Activated CD4-positive, alpha-beta T cell treated with anti-CD3 and anti-CD28 coated beads, Interleukin-2, amount 10 ng/mL, durations not matched to agents 24 days and 14 days (primary cell): ENCODE measurements at places on chromosomes 3 and 15. TPM values are rescaled to one million over a fixed set of nuclear protein-coding genes. Genes with fewer than 3 reads are reported as not detected.

Gene P2RY14
- 2.5 and 3.0 TPM in 2 replicates for total RNA-seq

Gene DNASE1L3
- not detected in 2 replicates for total RNA-seq

Gene PROK2
- not detected in 2 replicates for total RNA-seq

DNA sequence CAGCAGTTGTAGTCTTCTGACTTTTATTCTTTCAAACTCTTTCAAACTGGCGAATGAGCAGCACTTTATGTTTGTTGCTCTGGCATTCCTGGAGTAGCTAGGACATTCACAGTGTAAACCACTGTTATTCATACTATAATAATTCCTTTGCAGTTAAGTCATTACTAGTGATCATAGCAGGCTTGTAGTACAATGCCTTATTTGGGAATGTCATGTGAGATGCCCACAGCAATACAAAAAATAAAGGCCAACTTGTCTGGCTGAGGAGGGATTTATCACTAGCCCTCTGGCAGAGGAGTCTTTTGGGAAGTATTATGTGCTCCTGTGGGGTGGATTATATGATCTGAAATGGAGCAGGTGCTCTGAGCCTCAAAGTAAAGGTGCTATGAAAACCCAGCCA, 197.2 kb downstream of the VGLL3 start:
- no peak overlapping the region for H3K4me3 ChIP-seq

- DNase-seq, result no peak
- peaks cover 5% of the 10 kb centered on the region for H3K4me1 ChIP-seq
- no peaks in the 10 kb centered on the region for H3K27me3 ChIP-seq
- no peaks in the 10 kb centered on the region for H3K36me3 ChIP-seq
Observed at GRCh38 chr15:38144921-38145320, 107.7 kb upstream of the SPRED1 start.

Gene EPHB1
- 1.6 and 2.3 TPM in 2 replicates for total RNA-seq

Gene CEMIP
- not detected in 2 replicates for total RNA-seq

DNA sequence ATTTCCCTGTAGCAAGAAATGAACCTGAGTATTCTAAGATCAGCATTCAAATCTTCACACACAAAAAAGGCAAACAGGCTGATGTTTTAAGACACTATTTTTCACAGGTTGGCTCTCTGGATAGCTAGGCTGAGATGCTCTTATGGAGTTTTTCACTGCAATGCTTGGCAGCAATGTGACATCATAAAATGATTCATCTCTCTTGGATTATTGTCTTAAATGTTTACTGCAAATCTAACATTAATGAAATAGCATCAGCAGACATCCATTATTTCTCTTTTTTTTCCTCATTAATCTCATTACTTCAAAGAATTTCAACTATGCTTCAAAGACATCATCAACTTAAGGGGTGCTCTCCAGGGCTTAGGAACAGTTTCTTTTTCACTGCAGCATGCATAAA, 23.6 kb upstream of the SSUH2 start:
- no peaks in the 10 kb centered on the region for H3K36me3 ChIP-seq
- H3K27ac ChIP-seq, result no peak overlapping the region
- H3K27me3 ChIP-seq, result peaks cover 11% of the 10 kb centered on the region
- no peaks in the 10 kb centered on the region for H3K4me1 ChIP-seq
- no peak for DNase-seq

DNA sequence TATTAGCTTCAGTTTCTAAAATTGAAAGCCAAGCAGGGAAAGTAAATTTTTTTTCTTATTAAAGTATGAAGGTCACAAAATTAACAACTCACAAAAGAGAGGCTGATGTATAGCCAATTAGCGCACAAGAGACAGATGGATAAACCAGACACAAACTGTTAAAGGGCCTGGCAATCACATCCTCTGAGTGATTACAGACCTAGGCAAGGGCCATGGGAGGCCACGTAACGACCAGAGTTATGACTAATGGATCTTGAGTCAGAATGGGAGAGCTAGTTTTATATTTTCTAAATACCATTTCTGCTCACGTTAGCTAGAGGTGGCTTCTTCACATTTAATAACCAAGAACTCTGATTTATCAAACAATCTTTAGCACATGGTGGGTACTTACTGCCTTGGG, 17.8 kb upstream of the SCAMP5 start:
- H3K27ac ChIP-seq, result peak overlapping the region; percentile 67
- no peaks in the 10 kb centered on the region for H3K36me3 ChIP-seq
- H3K4me3 ChIP-seq, result no peak overlapping the region
- peaks cover 13% of the 10 kb centered on the region for H3K27me3 ChIP-seq
- peaks cover 13% of the 10 kb centered on the region for H3K4me1 ChIP-seq

- H3K27me3 ChIP-seq, result peaks cover 22% of the 10 kb centered on the region
- no peak overlapping the region for H3K4me3 ChIP-seq
- H3K36me3 ChIP-seq, result no peaks in the 10 kb centered on the region
Observed at GRCh38 chr15:100703032-100703578, 100.7 kb downstream of the ASB7 start.

Gene FETUB
- not detected in 2 replicates for total RNA-seq

GRCh38 chr3:193506921-193507320, 47.8 kb downstream of the ATP13A4 start:
- no peak overlapping the region for H3K4me3 ChIP-seq
- no peak for DNase-seq
- H3K4me1 ChIP-seq, result no peaks in the 10 kb centered on the region

GRCh38 chr3:33936171-33936920, 137.9 kb downstream of the PDCD6IP start:
- no peaks in the 10 kb centered on the region for H3K36me3 ChIP-seq
- no peak overlapping the region for H3K4me3 ChIP-seq
- no peaks in the 10 kb centered on the region for H3K4me1 ChIP-seq
- DNase-seq, result no peak
- H3K27me3 ChIP-seq, result peaks cover 11% of the 10 kb centered on the region
- no peak overlapping the region for H3K27ac ChIP-seq

Gene P2RY1
- 0.77 and 0.92 TPM in 2 replicates for total RNA-seq

DNA sequence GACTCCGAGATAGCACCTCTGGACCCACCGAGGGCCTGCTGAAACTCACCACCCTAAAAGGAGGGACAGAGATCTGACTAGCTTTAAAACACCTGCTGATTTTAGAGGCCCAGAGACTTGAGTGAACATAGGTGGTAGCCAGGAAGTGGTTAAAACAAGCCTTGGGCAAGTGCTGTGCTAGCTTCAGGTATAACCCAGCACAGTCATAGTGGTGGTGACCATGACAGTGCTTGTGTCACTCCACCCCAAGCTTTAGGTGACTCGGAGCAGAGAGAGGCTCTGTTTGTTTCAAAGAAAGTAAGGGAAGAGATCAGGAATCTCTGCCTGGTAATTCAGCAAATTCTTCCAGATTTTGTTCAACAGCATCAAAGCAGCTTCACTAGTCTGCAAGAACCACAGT, 641.1 kb upstream of the BCHE start:
- no peak overlapping the region for H3K27ac ChIP-seq
- H3K4me3 ChIP-seq, result no peak overlapping the region
- no peaks in the 10 kb centered on the region for H3K4me1 ChIP-seq
- no peaks in the 10 kb centered on the region for H3K27me3 ChIP-seq

Gene TMCO5A
- total RNA-seq, result not detected in 2 replicates
